Activated naive CD8-positive, alpha-beta T cell treated with anti-CD3 and anti-CD28 coated beads, Interleukin-2, amount 50 U/mL, for 16 hours (primary cell): ENCODE measurements at places on chromosomes 1 and 21.
A peak's percentile ranks its signal among the peaks of the same experiment; 100 is the strongest.

- no peak for DNase-seq
These were observed 61.5 kb downstream of the PSMG1 start for GRCh38 chr21:39121600-39122355.

DNA sequence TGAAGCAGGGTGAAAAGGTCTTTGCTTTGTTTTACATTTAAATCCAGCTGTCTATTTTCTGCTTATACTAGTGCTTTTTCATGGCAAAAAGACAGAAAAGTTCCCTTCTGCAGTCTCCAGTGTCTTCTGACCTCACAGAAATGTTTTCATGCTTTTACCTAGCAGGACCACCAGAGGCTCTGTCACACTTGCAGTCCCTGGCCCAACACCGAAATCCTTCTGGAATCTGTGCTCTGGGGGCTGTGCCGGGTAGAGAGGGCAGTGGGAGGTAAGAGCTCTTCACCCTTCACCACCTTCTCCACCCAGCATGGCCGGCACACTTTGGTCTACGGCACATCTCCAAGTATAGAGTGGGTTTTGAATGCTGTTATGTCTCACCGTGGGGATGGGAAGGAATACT, 20.8 kb downstream of the GNAT2 start:
- DNase-seq = no peak

DNA sequence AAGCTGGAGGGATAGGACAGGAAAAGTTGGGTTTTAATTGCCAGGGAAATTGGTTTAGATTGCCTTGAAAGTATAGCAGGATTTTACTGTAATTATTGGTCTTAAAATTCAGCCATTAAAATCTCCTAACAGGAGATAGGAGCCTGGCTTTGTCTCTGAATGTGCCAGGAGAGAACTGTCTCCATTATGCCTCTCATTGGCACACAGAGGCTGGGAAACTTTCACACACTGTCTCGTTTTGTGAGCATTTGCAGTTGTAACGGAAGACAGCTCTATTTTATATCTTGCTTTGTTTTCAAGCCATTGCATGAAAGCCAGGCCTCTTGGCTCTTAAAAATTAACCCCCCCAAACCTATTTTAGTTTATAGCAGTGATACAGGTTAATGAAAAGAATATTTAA, 12.5 kb downstream of the DNAJC6 start:
- no peak for DNase-seq

DNA sequence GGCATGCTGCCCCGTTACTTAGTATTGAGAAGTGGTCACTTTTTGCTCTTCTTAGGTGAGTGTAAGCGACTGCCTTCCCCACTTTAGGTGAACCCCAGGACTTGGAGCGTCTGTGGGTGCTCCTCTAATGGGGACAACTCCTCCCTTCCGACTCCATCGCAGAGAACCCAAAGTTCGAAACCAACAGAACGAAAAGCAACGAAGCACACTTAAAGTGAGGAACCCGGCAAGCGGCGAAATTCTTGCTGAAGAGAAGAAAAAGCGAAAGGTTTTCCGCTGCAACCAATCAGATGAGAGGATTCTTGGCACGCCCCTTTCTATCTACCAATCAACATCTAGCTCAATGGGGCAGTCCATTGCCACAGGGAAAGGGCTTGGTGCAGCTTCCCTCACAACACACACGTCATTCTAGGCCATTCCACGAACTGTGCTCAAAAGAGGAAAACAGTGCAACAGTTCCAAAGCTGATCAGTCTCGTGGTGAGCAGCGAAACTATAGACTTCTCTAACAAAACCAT, 709 bp upstream of the SUCO start:
- peak; percentile 76 for DNase-seq

DNA sequence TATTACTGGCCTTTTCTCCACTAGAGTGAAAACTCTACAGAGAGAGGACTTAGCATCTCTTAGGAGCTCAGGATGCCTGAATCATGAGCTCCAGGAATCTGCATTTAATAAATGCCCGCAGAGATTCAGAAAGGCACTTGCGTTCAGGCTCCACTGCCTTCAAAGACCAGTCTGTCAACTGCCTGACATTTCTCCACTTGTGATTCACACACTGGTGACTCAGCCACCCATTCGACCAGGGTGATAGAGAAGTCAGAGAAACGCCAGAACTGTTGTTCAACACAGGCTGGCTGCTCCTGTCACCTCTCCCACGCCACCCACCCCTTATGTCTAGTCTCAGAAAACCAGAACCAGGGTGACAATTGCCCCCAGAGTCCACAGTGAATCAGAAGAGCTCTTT, 26.9 kb upstream of the LBR start:
- DNase-seq = peak; percentile 79

- no peak for DNase-seq
These were observed 93.5 kb upstream of the CAMK1G start for GRCh38 chr1:209490013-209490412.

- no peak for DNase-seq
These were observed 28.3 kb upstream of the LY9 start for GRCh38 chr1:160767395-160768294.

GRCh38 chr1:54767526-54767925, 3.2 kb upstream of the PARS2 start:
- no peak for DNase-seq

DNA sequence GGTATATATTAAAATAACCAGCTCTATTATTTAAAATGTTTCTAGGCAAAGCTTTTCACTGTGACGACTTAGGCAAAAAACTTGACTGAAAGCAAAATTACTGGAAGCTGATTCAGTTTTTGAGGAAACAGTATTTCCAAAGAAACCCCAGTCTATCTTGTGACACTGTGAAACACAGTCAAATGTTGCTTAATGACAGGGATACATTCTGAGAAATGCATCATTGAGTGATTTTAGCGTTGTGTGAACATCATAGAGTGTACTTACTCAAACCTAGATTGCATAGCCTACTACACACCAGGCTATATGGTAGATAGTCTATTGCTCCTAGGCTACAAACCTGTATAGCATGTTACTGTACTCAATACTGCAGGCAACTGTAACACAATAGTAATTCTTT, 116.9 kb upstream of the KCNK1 start:
- DNase-seq = no peak

DNA sequence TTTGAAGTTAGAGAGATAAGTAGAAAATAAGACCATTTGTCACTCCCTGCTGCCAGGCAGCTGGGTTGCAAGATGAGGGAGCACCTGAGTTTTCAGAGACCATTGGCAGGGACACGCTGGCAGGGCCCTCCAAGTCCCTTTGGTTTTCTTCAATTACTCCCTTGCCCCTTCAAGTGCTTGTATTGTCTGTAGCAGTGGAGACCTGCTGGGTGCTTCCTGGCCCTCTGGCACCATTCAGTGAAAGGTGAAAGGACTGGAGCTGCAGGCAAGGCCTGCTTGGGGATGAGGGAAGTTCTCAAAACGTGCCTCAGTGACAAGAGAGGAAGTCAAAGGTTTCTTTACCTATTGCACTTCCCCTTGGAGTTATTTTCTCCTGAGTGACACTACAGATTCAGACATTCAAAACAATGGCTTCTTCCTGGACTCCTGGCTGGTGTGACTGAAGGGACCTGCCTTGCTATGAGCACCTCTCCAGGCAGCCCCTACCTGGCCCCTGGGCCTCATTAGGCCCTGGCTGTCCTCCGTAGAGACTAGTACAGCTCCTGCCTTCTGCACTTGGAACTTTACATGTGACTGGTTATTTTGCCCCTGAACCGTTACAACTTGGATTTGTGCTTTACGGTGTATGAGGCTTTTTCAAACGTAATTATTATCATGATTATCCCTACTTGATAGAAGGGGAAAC, 100.1 kb downstream of the C1orf21 start:
- DNase-seq = no peak

DNA sequence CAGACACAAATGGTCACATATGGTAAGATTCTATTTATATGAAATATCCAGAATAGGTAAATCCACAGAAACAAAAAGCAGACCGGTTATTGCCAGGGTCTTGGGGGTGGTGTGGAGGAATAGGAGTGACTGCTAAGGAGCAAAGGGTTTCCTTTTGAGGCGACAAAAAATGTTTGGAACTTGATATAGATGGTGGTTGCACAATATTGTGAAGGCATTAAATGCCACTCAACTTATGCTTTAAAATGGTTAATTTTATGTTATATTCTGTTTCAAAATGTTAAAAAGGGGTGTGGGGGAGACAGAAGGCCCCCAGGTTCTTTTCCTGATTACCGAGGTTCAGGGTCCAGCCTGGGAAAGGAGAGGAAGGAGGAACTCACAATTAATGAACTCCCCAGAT, 304.4 kb downstream of the RRAGC start:
- DNase-seq = no peak

GRCh38 chr1:160206036-160206389, 829 bp downstream of the PEA15 start:
- no peak for DNase-seq

DNA sequence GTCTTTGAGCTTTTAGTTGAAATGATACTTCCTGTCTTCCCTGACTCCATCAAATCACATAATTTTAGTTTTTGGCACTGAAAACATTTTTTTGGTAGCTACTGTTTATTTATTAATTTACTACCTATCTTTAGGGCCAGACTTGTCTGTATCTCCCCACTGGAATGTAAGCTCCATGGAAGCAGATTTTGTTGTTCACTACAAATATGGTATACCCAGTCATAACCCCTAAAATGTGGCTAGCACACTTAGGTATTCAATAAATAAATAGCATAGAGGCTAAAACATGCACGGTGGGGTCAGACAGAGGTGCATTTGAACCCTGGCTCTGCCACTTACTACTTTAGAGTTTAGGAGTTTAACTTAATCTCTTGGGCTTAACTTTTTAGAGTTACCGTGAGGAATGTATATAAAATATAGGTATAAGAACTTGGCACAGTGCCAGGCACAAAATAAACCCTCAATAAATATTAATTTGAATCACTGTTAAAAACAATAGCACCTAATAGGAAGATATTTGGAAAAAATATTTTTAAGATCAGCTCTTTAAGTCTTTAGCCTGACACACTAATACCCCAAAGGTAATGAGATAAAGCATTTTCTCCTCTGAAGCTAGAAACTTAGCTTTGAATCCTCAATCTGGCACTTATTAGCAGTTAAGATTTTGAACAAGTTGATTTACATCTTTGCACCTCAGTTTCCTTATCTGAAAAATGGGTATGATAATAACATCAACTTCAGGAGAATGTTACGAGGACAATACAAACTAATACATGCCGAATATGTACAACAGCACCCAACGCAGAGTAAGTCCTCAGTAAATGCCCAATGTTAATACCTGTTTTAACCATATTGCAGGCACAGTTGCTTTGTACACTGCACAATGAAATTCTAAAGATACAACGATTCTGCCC, 59.6 kb upstream of the HP1BP3 start:
- DNase-seq = no peak

- no peak for DNase-seq
These were observed 8.3 kb upstream of the TINAGL1 start for GRCh38 chr1:31567956-31568570.

GRCh38 chr1:110118636-110119396, 6.6 kb downstream of the UBL4B start:
- no peak for DNase-seq

GRCh38 chr1:244050014-244050834, 859 bp upstream of the ZBTB18 start:
- DNase-seq = no peak

GRCh38 chr1:19411612-19412011, 73.7 kb downstream of the CAPZB start:
- DNase-seq = no peak

DNA sequence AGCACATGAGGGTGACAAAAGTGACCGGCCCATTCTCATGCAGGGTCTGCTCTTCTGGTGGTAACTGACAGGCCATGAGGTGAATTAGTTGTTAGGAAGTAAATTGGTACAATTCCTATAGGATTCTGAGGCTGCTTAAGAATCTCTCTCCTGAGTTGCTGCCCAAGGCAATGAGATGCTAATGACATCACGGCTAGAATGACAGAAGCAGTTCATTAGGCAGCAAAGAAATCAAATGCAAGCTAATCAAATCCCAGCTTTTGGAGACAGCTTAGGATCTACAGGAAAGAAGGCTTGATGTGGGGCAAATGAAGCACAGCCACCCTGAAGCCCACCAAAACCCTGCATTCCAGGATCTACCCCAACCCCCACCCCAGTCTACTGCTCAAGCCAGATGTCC, 265.2 kb downstream of the ASTN1 start:
- DNase-seq = no peak

- DNase-seq = no peak
These were observed 233.6 kb downstream of the RPS6KC1 start for GRCh38 chr1:213284626-213285025.

- DNase-seq = no peak
These were observed 95.1 kb upstream of the KRTAP19-8 start for GRCh38 chr21:31133243-31133830.

- no peak for DNase-seq
These were observed 30.6 kb upstream of the COL6A1 start for GRCh38 chr21:45950740-45951515.

- DNase-seq = no peak
These were observed 5.1 kb downstream of the ZNF692 start for GRCh38 chr1:248853663-248854375.

DNA sequence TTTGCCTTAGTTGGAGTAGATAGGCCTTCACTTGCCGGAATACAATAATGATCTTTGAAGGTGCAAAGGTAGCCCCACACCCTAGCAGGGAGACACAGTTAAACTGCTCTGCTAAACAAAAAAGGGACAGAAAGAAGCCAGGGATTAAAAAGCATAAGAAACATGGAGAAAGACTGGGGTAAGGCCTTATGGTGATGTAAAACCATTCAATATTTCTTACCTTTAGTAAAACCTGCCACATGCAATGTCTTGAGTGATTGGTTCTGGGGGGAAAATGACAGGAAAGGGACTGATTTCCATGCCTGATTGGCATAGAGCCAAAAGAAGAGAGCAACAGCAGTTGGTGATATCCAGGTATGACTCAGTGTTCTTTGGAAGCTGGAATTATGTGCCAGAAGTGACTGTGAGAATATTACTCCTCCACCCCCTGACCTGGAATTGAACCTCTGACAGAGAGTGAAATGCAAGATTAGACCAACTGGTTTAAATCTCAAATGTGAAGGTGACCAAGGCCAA, 8.1 kb downstream of the DNASE2B start:
- DNase-seq = no peak

- no peak for DNase-seq
These were observed 6.0 kb upstream of the LCE1F start for GRCh38 chr1:152768847-152769533.

DNA sequence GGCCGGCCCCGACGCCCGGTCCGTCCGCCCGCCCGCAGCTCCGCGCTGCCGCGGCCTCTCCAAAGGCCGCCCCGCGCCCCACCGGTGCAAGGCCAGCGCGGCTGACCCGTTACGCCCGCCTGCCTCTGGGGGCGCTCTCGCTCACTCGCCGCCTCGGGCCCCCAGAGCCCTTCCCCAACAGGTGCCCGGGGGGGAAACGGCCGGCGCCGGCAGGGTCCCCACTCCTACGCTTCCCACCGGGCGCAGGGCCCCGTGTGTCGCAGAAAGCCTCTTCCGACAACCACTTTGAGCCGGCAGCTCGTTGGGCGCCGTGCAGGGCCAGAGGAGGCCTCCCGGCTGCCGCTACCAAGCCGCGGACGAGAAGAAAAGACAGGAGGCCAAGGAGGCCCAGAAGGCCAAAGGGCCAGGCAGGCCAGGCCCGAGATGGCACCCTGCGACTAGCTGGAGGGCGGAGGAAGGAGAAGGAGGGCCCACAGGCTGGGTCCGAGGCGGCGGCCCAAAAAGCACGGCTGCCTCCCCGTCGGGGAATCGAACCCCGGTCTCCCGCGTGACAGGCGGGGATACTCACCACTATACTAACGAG, 64.9 kb upstream of the FCGR2A start:
- DNase-seq = peak; percentile 27

GRCh38 chr1:187691439-187691838, 862.7 kb downstream of the PLA2G4A start:
- DNase-seq = no peak
